Natural killer cell (primary cell): ENCODE measurements at places on chromosomes 3 and 15.

- peak; percentile 6 for DNase-seq
Measured at GRCh38 chr3:86969500-86970189, 21.3 kb downstream of the VGLL3 start.

DNA sequence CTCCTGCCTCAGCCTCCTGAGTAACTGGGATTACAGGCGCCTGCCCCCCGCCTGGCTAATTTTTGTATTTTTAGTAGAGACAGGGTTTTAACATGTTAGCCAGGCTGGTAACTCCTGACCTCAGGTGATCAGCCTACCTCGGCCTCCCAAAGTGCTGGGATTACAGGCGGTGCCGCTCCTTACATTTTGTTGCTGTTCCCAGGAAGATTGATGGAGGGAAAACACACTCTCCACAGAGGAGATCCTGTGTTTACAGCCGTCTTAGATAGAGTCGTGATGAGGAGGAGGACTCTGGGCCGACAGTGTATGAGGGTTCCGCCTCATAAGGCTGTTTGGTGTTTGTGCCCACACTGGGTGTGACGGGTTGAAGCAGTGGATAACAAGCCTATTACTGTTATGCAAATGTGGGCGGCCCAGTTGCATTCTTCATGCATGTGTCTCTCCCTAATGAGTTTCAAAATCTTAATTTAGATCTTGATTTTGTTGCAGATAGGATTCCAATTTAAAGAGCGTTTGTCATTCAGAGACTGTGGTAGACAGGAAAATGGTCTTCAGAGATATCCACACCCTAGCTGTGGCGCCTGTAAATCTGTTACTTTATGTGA lies 60.0 kb downstream of the APBA2 start:
- no peak for DNase-seq

GRCh38 chr3:159536876-159537275 lies 451.8 kb upstream of the IL12A start:
- DNase-seq = no peak

DNA sequence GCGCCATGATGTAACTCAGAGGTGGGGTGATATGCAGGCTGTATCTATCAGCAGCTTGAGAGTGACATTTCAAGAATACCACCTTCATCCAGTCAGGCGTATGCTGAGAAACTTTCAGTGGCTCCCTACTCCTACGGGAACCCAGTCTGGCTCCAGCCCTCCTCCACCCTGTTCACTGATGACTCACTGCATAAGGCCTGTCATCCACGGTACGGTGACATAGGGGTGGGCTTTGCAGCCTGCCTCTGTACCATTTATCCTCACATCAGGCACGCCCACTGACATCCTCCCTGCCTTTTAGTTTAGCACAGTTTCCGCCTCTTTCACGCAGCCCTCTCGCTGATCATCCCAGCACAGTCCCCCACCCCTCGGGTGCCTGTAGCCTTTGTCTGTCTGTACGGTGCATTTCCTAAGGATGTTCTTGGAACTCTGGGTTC lies 11.7 kb downstream of the PXYLP1 start:
- no peak for DNase-seq

DNA sequence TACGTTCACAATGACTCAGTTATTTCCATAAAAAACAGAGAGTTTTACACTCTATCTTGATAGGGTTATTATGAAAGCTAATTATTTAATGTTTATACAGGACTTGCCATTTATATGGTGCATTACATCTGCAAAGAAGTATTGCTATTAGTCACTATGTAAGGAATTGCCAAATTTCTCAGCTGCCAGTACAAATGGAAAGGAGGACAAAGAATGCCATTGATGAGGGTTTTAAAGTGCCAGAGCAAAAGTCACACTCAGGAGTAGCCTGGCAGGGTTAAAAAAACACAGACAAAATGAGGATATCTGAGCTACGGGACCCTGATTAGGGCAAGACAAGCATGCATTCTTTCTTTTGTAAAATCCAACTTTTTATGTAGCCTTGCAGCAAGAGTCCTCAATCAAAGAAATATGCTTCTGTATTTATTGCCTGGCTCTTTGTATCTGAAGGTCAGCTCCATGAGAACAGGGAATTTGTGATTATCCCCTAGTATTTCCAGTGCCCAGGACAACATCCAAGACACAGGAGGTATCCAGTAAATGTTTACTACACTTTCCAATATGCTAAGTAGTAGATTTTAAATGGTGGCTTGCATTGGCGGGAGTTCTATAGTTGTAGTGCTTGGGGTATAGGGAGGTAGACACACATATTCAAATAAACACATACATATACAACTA lies 1013.6 kb downstream of the ROBO1 start:
- no peak for DNase-seq

DNA sequence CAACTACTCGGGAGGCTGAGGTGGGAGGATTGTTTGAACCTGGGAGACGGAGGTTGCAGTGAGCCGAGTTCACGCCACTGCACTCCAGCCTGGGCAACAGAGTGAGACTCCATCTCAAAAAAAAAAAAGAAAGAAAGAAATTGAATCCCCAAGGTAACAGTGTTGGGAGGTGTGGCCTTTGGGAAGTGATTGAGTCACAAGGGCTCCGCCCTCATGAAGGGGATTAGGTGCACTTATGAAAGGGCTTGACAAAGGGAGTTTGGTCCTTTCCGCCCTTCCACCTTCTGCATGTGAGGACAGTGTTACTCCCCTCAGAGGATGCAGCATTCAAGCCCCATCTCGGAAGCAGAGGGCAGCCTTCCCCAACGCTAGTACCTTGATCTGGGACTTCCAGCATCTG lies 21.3 kb downstream of the POC1A start:
- no peak for DNase-seq

- no peak for DNase-seq
Measured at GRCh38 chr15:57708047-57708446, 1.5 kb downstream of the POLR2M start.

- DNase-seq = no peak
Measured at GRCh38 chr15:67079361-67079760, 14.0 kb downstream of the SMAD3 start.

DNA sequence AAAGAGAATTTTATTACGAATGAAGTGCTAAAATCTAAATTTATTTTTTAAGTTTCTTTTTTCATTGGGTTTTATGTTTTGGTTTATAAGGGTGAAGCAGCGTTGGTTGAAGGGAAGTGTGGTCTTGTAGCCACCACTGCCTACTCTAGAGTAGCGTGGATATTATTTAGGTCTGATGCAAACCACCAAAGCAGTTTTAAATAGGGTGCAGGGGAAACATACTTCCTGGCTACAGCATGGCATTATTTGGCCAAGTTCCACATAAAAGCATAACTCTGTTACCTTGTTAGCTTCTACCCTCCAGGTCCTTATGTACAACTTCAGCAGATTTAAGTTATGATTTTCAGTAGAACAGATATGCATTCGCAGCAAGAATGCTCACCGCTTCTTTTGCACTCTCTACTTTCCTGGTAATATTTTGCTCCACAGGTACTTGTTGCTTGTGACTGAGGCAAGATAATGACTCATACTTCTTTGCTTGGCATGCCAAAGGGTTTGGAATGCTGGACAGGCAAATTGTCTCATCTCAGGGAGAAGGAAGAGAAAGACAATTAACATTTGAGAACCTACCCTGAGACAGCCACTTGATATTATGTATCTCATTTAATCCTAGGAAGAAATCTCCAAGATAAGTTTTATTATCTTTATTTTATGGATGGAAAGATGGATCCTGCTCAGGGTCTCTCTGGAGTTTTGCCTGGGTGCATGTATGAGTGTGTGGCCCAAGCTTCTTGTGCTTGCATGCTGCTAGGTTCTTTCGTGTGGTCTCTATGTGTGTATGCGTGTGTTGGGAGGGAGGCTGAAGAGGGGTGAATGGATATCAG lies 5.4 kb downstream of the TGFBR2 start:
- DNase-seq = no peak

- DNase-seq = no peak
Measured at GRCh38 chr3:98732286-98733052, 30.7 kb upstream of the ST3GAL6 start.

GRCh38 chr15:67228286-67228685 lies 26.2 kb downstream of the AAGAB start:
- DNase-seq = no peak

GRCh38 chr15:53590380-53590779 lies 169.1 kb downstream of the WDR72 start:
- no peak for DNase-seq

GRCh38 chr3:17195856-17196604 lies 311.3 kb downstream of the PLCL2 start:
- no peak for DNase-seq

DNA sequence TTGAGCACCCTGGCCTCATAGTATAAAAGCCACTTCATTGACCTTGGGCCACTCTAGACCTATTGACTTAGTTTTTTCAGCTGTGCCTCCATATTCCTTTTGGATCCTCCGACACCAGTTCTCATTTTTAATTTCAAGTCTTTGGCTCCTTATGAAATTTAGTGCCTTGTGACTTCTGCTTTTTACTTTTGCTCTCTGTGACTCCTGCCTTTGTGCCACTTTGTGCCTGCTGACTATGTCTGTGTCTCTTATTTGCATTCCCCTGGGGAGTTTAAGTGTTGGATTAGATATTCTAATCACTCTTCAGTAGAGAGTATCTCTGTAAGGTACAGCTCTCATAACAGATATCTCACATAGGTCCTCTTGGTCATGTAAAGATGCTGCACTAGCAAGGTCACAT lies 39.6 kb upstream of the GPR149 start:
- no peak for DNase-seq

DNA sequence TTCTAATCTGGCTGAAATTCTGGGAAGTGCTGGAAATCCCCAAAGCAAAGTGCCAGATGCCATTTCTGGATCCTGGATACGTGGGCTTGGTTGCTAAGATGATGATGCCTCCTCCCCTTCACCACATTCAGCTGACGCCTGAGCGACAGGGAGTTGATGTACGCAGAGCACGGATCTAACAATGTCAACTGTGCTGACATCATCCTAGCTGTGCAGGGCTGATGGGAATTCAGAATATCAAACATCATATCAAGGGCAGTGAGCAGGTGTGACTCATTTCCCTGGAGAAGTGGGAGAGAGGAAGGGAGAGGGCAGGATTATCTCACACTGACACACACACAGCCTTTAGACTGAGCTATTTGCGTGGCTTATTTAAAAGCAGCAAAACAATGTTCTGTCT lies 92.6 kb upstream of the ZBTB20 start:
- no peak for DNase-seq

DNA sequence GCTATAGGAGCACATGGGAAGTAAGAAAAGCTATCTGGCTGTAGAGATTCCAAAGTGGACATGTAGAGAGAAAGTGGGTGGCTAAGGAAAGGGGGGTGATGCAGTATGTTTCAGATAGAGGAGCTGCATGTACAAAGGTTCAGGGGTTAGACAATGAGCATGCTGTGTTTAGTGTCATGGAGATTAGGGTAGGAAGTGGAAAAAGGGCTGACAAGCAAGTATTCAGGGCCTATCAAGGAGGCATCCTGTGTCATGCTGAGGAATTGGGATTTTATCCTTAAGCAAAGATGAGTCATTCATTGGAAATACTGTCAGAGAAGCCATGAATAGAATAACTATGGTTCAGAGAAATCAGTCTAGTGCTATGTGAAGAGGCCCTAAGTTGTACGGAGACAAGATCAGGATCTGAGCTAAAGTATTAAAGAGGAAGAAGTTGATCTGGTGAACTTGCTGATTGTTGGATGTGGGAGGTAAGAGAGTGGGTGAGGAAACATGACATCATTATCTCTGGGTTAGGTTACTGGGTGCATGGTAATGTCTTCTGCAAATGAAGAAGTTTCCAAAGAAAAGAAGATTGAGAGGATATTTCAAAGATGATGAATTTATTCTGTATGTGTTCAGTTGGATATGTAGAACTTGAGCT lies 176.7 kb upstream of the GOLIM4 start:
- DNase-seq = no peak

- no peak for DNase-seq
Measured at GRCh38 chr15:41905036-41905793, 11.4 kb upstream of the SPTBN5 start.

DNA sequence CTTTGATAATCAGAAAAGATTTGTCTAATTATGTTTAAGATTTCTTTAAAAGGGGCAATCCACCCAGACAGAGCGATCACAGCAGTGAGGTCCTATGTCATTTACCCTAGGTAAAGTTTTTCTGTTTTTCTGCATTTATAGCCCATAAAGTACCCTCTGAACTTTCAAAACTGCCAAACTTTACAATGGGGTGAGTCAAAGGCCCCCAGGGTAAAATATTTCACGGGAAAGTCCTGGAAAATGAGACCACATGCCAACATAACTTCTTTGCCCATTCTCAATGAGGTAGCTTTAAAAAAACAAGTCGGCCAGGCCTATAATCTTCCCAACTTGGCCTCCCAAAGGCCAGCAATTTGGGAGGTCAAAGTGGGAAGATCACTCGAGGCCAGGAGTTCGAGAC lies 53.0 kb downstream of the SUCLG2 start:
- DNase-seq = no peak

DNA sequence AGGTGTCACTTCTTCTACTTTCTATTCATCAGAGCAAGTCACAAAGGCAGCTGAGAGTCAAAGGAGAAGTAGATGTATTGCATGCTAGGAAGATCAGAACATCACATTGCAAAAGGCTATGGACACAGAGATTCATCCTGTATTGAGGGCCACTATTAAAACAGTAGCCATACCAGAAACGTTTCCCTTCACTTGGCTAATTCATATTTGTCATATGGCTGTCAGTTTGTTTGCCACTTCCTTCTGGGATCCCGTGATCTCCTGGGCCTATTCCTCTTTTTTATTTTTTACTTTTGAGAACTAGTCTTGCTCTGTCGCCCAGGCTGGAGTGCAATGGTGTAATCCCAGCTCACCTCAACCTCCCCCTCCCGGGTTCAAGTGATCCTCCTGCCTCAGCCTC lies 184.0 kb upstream of the SATB1 start:
- DNase-seq = no peak

DNA sequence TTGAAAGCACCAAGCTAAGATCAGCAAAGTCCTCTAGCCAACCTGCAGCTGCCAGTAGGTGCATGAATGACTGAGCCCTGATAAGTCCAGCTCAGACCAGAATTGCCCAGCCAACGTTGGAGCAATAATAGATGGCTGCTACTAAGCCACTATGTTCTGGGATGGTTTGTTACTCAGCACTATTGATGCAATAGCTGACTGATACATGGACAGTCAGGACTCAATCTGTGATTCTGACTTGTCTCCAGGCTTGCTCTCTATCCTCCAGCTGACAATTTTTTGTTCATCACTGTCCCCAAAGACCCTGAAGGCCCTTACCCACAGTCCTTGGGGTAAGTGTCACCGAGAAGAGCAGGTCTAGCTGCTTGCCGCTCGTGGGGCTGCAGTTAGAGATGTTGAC lies 55.3 kb downstream of the CDCP1 start:
- DNase-seq = no peak

DNA sequence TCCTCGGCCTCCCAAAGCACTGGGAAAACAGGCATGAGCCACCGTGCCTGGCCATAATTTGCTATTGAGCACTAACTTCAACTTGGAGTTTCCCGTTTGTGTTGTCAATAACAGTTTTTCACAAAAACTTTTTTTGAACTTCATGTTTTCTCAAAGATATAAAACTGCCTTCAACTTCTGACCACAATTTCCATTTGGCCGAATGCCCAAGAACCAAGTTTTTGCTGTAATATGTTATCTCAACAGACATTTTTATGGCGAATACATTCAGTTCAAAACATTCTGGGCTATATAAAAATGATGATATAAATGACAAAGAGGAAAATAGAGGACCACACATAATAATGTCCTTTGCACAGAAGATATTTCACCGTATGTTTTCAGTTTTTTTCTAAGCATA lies 56.4 kb downstream of the NEDD4 start:
- no peak for DNase-seq

GRCh38 chr15:63371297-63371918 lies 10.2 kb downstream of the CA12 start:
- DNase-seq = no peak

- no peak for DNase-seq
Measured at GRCh38 chr15:29826908-29827820, 4.9 kb upstream of the TJP1 start.

- no peak for DNase-seq
Measured at GRCh38 chr3:82078246-82078645, 316.8 kb upstream of the GBE1 start.
